CD4-positive, alpha-beta T cell treated with Interleukin-6 at 100 ng/mL for 8 hours (primary cell): ENCODE measurements at places on chromosomes 5 and 9.

GRCh38 chr9:35932735-35933134 is 23.4 kb downstream of the SPAAR start:
- no peak for DNase-seq

DNA sequence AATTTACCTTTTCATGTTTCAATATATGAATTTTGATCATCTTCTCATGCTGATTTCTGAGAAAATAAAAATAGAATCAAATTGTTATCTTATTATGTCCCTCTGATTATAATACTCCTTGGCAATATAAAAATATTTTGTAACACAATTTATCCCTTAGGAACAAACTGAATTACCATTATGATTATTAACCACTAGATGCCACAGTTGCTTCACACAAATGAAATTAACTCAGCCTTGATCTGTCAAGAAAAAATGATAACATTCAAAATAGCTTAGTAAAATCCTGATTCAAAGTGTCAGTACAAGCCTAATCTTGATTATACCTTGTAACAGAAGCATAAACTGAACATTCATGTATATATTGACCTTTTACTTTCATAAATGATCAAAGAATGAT is 4.8 kb upstream of the CHSY3 start:
- no peak for DNase-seq

GRCh38 chr5:116402235-116402634 is 172.4 kb downstream of the SEMA6A start:
- DNase-seq = no peak

DNA sequence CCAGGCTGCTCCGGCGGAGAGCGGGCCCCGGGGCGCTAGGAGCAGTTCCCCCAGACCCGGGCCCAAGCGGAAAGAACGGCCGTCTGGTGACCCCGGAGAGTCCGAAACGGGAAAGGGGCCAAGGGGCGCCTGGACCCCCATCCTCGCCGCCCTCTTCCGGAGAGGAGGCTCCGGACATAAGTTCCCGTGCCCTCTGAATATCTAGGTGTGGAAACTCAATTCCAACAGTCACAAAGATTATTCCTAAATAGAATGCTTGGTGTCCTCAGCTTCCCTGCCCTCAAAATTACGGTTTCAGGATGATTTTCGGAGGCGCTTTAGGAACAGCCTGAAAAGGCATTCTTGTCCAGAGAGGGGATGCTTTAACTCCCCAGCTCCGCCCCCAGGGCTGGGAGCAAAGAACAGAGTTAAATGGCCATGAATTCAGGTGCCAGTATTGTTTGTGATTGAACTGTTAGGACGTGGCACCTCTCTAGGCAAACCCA is 681 bp upstream of the LHFPL2 start:
- DNase-seq = no peak

- no peak for DNase-seq
Measured at GRCh38 chr5:139975306-139975705, 67.8 kb downstream of the NRG2 start.

GRCh38 chr5:53895091-53895683 is 334.7 kb downstream of the NDUFS4 start:
- DNase-seq = no peak

GRCh38 chr5:116478491-116478890 is 96.1 kb downstream of the SEMA6A start:
- no peak for DNase-seq

DNA sequence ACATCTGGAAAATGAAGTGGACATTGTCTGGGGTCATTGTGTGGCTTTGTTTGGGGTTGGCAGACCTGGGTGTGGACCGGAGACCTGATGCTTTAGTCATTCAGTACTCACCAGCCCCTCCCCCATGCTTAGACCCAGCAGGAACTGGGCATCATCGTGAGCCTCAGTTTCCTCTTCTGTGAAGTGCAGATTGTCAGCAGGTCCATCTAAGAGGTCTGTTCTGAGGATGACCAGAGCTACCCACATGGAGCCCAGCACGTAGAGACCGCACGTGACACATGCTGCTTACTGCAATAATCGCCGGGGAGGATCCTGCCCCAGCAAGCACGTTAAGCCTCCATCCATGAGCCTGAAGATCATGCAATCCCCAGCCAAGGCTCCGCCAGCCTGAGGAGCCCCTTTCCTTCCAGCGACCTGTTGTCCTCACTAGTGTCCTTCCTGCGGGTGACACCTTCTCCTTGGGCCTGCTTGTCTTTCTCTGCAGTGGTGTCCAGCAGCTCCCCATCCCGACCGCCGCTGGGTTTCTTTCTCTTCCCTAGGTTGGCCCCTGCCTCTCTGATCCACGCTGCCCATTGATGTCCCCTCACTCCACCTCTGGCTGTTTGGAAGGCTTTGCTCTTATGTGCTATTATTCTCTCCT is 26.7 kb upstream of the IRX4 start:
- DNase-seq = no peak

DNA sequence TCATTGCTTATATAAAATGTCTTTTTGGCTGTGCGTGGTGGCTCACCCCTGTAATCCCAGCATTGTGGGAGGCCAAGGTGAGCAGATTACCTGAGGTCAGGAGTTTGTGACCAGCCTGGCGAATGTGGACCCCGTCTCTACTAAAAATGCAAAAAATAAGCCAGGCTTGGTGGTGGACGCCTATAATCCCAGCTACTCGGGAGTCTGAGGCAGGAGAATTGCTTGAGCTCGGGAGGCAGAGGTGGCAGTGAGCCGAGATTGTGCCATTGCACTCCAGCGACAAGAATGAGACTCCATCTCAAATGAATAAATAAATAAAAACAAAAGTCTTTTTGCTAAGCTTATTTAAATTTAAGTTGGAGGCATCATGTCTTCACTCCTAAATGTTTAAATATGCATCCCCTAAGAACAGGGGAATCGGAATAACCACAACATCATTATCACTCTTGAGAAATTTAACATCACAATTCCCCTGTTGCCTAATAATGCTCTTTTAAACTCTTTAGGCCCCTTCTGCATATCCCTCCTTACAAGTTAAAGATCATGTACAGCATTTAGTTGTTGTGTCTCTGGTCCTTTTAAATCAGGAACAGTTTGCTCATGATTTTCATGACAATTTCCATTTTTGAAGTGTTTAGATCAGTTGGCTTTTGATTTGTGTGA is 72.8 kb downstream of the ERBIN start:
- no peak for DNase-seq

DNA sequence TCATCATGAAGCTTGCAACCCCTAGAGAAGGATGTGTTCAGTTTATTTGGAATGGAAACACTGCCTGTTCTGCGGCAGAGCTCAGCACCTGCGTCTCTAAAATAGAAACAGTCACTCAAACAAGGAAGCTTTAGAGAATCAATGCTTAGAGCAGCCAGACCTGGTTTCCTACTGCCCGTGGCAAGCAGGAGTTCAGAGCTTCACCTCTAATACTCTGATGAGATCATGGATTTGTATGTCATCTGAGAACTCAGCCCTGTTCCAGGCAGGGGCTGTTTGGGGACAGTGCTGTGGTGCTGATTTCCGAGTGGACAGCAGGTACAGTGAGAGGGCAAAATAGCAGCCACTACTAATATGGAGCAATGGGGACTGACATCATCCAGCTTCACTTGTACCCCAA is 236.0 kb upstream of the IRX1 start:
- no peak for DNase-seq

DNA sequence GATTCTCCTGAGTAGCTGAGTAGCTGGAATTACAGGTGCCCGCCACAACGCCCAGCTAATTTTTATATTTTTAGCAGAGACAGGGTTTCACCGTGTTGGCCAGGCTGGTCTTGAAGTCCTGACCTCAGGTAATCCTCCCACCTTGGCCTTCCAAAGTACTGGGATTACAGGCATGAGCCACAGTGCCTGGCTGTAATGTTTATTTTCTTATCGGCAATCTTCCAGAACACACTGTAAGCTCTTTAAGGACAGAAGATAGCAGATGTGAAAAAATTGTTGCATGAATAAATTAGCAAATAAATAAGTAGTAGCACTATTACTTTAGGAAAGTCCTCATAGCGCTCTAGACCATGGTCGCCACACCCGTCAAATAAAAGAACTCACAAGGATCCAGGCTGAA is 100.5 kb downstream of the ENC1 start:
- no peak for DNase-seq

GRCh38 chr5:65252977-65253376 is 228.7 kb downstream of the ADAMTS6 start:
- DNase-seq = no peak

DNA sequence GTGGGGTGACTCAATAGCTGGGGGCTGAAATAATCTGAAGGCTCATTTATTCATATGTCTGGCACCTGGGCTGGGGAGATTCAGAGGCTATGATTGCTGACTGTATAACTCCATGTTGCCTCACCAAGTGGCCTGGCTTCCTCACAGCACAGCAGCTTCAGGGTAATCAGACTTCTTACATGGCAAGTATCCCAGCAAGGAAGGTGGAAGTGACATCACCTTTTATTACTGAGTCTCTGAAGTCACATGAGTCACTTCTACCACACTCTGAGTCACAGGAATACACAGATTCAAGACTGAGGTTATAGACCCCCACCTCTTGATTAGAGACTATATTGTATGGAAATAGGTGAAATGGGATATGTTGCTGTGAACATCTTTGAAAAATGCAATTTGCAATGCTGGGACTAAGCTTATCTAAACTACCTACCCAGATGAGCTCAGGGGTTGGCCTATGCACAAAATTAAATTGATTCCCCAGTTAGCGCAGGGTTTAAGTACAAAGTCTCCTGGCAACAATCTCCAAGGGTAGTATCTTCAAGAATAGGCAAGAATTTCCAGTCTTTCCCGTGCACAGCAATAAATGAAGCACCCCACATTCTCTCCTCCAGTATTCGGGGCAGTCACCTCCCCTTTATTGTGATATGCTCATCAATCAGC is 553.1 kb downstream of the LRRC70 start:
- no peak for DNase-seq

DNA sequence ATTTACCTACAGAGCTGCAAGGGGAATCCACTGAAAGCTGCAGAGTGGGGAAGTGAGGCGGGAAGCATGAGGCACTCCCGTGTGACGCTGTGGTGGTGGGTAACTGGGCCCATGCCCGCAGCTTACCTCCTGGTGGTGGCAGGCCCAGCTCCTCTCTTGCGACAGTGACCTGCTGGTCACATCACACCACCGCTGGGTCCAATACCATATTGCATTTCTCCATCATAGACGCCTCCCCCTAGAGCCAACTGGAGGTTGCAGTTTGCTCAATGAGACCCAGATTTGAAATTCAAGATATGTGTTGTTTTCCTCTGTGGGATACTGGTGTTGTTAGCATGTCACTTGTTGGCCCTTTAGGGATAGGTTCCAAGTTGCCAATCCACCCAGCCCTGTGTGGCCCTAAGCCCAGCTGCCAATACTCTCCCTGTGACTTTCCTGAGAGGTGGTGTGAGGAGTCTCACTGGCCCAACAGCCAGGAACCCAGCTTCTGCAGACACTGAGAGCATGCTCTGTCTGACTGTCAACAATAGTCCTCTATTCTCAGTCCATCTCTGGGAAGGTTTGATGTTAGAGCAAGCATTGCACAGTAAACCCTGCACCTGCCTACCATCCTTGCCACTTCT is 428.3 kb downstream of the GADD45G start:
- DNase-seq = no peak

GRCh38 chr5:32339198-32339597 is 26.5 kb upstream of the MTMR12 start:
- DNase-seq = no peak

- DNase-seq = no peak
Measured at GRCh38 chr5:88769165-88769564, 113.8 kb downstream of the MEF2C start.

DNA sequence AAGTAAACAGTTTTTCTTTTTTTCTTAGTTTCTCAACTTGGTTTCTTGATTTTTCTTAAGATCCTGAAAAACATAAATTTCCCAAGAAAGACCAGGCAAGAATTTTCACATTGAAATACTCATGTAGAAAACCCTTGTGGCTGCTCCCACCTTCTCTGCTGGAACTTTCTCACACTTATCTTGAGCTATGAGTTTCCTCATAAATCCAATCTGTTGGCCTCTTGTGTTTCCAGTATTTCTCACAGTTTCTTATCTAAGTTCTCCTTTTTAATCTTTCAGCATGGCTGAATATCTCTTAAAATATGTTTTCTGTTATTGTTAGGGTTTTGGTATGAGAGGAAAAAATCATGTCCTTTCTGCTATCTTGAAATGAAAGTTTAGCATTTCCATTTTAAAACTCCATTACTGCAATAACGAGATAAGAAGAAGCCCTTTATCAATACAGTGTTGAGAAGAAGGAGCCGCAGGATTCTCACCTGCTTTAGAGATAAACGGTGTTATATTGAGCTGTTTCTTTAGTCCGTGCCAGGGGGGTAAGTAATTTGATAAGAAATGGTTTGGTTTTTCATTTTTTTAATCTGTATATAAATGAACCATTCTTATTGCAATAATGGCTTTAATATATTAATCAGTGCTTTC is 89.3 kb downstream of the ALDH1A1 start:
- DNase-seq = no peak

DNA sequence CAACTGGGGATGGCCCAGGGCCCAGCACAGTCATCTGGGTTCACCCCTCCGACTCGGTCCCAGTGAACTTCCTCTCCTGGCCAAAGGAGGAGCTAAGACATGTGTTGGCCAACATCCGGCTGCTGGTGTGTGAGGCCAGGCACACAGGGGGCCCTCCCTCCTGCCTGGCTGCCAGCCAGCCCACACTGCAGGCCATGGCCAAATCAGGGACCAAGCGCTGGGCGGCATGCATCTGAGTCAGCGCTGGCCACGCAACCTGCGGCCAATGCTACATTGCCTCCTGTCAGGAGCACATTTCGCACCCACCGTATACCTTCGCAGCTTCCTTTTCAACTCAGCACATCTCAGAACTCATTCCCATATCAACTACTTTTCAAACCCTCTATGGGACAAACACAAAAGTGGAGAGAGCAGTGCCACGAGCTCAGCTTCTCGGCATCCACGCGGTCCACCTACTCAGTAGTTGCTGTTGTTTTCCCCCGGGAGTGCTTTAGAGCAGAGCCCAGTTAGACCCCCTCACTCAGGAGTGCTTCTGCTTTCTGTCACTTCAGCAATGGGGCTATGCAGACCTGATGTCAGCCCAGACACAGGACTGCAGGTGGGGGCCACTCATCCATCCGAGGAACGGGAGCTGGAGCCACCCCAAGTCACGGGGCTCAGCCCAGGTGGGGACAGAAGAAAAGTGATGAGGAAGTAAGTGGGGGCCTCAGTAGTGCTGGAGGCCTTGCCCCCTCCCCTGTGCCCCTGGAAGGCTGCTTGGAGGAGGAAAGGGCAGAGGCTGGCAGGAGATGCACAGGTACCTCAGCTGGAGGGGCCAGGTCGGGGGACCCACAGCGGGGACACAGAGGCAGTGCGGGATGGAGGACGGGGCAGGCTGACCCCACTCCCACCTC is 13.9 kb downstream of the NINJ1 start:
- peak; percentile 42 for DNase-seq

- DNase-seq = no peak
Measured at GRCh38 chr5:169258372-169259000, 42.5 kb downstream of the SLIT3 start.

DNA sequence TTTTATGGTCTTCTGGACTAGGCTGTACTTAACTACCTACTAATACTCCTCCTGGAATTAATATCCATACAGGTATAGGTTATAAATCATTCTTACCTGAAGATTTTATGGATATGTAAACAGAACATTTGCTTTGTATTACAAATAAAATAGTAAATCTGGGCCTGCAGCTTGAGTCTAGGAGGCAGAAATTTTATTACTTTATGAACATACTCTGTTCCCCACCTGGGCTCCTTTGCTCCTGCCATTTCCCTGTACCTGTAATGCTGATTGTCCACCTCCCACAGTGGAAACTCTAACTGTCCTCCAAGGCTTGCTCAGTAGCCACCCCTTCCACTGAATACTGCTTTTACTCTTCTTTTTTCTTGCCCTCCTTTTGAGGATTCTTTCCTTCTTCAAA is 108.0 kb downstream of the PAM start:
- no peak for DNase-seq

- no peak for DNase-seq
Measured at GRCh38 chr5:40682154-40683017, 2.7 kb downstream of the PTGER4 start.
